SIG-M5 (cell line): ENCODE measurements at places on chromosomes 7 and 10.

DNA sequence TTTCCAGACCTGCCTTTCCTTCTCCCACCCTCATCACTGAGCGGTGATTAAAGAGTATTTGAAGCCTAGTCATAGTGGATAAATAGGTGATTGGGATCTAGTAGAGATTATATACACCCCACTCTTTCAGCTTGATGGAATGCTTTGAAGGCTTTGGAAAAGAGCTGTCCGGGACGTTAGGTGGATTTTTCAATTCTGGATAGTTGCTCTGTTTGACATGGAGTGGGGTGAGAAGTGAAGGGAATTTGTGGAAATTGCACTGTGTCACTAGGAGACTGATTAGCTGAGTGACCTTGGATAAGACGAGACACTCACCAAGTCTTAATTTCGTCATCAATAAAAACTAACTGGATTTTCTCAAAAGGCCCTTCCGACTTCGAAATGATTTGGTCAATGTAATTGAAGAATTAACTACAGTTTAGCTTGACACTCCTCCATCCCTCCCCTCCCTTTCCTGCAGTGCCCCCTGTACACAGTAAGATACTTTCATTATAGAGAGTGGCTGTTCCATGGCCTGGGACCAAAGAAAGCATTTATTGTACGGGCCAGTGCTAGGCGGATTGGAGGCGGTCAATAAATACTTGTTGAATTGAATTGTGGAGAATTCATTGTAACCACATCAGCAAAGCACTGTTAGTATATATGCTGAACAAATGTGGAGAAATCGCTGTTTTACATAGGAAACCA lies 962 bp downstream of the ZKSCAN1 start:
- no peak for DNase-seq

GRCh38 chr7:6479067-6479466 lies 31.3 kb upstream of the DAGLB start:
- no peak for DNase-seq

DNA sequence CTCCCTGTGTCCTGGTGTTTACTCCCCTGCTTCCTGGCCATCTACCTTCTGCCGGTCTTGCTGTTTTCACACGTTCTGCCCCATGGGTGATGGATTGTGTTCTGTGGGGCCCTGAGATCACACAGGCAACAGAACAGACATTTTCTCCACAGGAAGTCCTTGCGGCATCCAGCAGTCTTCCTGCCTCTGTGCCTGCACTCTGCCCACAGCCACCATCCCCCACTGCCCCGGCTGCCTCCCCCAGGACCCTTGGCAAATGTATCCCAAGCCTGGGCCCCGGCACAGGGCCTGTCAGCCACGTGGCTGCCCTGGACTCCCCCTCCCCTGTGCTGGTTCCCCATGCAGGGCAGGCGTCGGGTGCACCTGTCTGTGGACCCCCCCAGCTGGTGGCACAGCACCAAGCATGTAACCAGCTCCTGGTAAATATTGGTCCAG lies 184.2 kb downstream of the WDR37 start:
- no peak for DNase-seq

GRCh38 chr7:8125680-8126444 lies 136.1 kb downstream of the ICA1 start:
- no peak for DNase-seq

DNA sequence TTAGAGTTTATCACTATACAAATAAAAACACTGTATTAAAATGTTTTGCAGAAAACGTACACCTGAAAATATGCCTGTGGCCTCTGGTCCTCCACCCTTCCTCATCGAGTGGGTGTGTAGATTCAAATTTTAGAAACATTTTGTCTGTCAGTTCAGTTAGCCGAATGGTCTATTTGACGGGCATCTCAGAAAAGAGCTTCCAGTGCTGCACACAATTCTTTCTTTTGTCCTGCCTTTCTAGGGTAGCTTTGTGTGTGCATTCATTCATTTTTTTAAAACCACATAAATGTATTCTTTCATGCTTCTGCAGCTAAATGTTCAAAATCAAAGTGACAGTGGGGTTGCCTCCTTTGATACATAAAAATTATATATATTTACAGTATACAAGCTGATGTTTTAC lies 46.8 kb downstream of the GNAI1 start:
- no peak for DNase-seq

DNA sequence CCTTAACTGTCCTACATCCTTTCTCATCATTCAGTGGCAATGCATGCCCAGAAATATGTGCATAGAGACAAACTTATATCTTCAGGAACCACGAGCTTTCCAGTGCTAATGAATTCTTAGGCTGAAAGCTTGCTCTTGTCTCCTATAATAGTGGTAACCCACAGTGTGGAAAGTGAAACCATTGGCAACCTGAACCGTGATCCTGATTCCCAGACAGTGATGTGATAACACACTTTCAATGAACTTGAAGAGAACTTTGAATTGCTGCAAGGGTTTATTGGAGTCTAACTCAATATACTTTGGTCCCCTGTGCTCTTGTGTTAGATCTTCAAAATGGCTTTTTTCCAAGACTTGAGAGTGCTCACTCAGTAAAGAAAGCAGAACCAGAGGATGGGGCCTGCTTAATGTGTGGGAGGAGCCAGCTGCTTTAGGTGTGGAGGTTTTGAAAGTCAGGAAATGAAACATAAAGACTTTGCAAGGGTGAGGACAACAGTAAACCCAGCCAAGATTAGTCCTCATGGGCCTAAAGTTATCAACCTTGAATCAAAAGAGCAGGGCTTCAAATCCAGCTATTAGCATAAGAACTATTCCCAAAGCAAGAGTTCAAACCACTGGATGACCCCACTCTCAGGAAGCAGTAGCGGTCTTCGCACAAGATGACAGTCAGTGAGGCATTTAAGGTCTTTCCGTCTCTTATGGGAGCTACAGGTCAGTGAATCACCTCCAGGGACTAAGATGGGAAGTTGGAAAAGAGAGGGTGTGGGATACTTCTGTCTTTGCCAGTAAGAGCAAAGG lies 332.4 kb upstream of the NRP1 start:
- DNase-seq, result no peak

GRCh38 chr10:77593771-77594470 lies 43.7 kb downstream of the KCNMA1 start:
- no peak for DNase-seq

DNA sequence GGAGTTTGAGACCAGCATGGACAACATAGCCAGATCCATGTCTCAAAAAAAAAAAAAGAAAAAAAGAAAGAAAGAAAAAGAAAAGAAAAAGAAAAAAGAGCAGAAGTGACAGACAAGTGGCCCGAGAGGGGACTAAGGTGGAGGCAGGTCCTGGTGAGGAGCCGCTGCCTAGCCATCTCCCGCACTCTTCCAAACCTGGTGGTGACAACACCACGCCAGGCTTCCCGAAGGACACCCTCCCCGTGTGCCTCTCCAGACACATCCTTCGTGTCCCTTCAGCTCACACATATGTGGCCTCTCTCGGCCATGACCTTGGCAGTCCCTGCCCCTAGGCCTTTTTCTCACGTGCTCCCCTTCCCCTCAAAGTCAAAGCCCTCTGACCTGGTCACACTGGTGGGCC lies 36.4 kb downstream of the IFT22 start:
- DNase-seq, result no peak

DNA sequence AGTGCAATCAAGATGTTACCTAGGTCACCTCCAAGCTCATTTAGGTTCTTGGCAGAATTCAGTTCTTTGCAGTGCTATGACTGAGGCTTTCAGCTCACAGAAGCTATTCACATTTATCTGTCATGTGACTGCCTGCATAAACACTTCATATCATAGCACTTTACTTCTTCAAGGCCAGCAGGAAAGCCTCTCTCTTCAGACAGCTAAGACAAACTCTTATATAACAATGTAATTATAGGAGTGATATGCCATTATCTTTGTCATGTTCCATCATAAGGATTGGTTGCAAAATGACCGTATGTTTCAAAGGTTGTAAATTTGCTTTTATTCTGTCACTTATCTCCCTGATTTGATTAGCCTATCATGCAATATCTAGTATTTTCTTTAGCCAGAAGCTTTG lies 78.8 kb upstream of the TMEM196 start:
- no peak for DNase-seq

GRCh38 chr7:121404348-121404747 lies 8.2 kb upstream of the FAM3C start:
- DNase-seq, result no peak
